ENCODE measurements at places on chromosomes 13 and 19. TPM values are rescaled to one million over a fixed set of nuclear protein-coding genes. Genes with fewer than 3 reads are reported as not detected.

DNA sequence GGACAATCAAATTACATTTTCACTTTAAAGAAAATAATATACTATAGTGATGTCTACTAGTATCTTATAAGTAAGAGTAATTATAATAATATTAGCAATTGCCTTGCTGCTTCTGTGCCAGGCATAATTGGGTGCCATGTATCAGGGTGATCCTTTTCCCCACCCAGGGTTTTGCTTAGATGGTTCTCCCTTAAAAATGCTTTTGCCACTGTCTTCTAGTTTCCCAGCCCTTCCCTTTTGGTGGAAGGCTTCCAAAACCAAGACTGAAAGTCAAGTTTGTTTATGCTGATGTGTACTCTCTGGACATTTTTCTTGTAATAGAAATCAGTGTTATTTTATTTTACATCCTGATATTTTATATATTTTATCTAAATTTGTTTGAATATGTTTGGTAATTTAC is 77.8 kb downstream of the ITGBL1 start:
- no peak for DNase-seq

DNA sequence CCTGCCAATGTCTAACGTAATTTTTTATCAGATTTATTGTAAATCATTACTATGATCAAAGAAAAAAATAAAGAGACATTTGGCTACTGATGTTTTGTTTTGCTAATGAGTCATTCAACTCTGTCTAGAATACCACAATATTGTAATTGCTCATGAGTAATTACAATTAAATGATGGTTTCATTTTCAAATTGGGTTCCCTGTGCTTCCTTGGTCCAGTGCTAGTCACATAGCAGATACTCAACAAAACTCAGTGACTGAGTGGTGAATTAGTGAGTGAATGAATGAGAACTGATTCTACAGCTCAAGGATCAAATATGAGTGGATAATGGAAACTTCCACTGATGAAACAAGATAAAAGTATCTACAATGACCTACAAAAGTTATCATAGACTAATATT is 304.7 kb downstream of the POU4F1 start:
- DNase-seq, result no peak

DNA sequence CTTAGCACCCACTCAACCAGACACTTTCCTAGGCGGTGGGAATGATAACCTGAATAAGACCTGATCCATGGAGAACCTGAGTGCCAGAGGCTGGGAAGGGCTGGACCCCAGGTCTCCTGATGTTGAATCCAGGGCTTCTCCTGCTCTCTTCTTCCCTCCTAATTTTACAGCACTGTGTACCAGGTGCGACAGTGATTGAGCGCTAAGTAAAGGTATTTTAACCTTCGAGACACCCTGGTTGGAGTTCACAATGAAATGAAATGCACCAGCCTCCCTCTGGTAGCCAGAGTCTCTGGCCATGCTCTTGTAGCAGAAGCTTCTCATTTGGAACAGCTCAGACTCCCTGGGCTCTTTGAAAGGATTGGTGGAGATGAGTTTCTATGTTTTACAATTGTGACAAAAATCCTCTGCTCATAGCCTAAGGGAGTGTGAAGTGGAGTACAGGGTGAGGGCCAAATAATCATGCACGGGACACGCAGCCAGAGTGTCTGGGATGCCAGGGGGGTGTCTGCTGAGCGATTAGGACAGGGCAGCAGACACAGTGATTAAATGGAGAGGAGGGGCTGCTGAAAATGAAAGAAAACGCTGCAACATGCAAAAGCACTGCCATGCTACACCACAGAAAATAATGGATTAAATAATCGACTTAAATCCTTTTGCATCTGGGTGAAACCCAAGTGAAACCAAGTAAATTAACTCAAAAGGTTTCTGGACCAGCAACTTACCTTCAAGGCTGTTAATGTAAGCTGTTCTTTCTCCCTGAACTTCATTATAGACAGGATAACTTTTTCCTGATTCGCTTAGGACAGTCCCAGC is 83.8 kb downstream of the FAM216B start:
- no peak for DNase-seq

Gene POU2F2
- 49.5 TPM for total RNA-seq

DNA sequence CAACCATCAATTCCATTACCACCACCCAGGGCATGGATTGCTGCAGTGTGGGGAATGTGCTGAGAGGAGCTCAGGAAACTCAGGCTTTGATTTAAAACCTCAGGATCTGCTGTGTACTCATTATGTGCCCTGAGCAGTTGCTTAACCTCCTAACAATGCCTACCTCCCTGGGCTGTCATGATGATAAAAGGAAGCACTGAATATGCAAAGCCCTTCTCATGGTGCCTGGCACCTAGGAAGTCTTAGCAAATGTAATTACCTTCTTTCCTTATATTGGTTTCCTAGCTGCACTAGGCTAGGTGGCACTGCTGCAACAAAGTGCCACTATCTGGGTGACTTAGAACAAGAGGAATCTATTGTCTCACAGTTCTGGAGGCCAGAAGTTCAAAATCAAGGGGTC is 62.2 kb downstream of the KCTD12 start:
- no peak for DNase-seq

Gene FAAP24
- 10.7 TPM for total RNA-seq

DNA sequence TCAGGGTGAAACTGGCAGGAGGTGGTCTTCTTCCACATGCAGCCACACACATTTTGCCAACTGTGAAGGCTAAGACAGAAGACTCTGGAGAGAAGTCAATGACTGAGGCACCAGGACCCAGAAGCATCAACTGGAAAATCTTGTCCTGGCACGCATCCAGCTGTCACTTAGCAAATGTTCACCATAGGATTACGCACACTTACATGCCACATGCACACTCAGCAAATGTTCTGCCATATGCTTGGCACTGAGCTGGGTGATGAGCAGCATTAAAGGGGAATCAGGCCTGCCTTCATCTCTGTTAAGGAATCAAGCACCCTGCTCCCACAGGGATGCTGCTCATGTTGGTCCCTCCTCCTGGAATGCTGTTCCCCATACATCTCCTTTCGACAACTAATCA is 5.1 kb downstream of the ZNF599 start:
- DNase-seq, result no peak

- no peak for DNase-seq
These were observed 1.4 kb downstream of the LIG4 start for GRCh38 chr13:108213946-108214345.

Gene FBXO17
- not detected for total RNA-seq

Gene ZNF441
- total RNA-seq, result 4.2 TPM

Gene CYP4F2
- not detected for total RNA-seq

Gene EHD2
- 1.4 TPM for total RNA-seq

- DNase-seq, result no peak
These were observed 379 bp upstream of the ZNF470 start for GRCh38 chr19:56566904-56567273.

Gene SERPINE3
- not detected for total RNA-seq

Gene ATXN8OS
- total RNA-seq, result not detected

Gene KLK2
- 0.44 TPM for total RNA-seq

DNA sequence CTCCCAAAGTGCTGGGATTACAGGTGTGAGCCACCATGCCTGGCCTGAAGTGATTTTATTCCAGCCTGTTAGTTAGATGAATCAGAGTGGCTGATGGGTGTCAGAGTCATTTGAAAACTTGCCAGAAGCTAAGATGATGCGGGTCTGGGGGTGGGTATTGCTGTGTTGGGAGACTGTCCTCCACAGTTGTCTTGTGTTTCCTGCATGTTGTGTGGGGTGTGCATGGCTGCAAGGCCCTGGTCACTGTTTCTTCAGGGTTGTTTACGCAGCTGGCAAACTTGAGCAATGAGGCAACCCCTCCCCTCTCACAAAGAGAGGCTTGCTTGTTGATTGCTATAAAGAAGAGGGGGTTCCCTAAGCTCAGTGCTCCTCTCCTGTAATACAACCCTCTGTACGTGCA is 71.8 kb downstream of the TRPM4 start:
- no peak for DNase-seq

DNA sequence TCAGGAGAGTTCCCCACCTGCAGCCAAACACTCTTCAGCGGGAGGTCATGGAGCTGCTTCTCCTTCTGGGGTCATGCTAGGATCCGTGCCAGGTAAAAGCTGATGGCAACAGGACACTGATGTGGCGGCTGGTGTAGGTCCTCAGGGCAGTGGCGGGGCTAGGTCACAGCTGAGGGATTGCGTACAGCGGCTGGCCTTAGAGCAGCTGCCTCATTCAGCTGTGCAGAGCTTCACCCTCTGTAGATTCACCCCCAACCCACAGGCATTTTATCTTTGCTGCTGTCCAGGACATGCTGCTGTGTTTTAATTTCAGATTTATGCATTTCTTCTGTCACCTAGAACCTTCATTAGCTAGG is 2.3 kb downstream of the MCF2L start:
- no peak for DNase-seq

GRCh38 chr13:48334534-48335127 is 31.1 kb downstream of the RB1 start:
- DNase-seq, result no peak

All from activated T-helper 2 cell treated with anti-CD3 and anti-CD28 coated beads, Interferon-gamma antibody, Interleukin-2, Interleukin-4, amounts not matched to agents 10 μg/mL and 5 μg/mL and 100 μg/mL, durations not matched to agents 14 hours and 24 hours and 36 hours (primary cell).